Transverse colon (tissue), 4 donors: ENCODE measurements at places on chromosomes 2 and 18. TPM values are rescaled to one million over a fixed set of nuclear protein-coding genes. Genes with fewer than 3 reads are reported as not detected.
A peak's percentile ranks its signal among the peaks of the same experiment; 100 is the strongest.

DNA sequence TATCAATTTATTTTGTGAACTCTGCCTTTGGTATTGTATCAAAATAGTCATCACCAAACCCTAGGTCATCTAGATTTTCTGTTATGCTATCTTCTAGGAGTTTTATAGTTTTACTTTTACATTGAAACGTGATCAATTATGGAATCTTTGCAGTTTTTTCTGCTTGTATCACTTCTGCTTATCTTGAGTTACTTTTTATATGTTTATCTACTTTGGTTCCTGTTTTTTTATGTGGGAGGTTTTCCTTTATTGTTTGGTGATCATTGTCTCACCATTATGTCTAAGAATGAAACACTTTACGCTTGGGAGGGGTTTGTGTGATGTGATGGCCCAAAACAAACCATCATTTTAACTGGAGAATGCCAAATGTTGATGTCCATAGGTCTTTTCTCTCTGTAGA is 261.2 kb downstream of the SPAG16 start:
- no peak for DNase-seq

DNA sequence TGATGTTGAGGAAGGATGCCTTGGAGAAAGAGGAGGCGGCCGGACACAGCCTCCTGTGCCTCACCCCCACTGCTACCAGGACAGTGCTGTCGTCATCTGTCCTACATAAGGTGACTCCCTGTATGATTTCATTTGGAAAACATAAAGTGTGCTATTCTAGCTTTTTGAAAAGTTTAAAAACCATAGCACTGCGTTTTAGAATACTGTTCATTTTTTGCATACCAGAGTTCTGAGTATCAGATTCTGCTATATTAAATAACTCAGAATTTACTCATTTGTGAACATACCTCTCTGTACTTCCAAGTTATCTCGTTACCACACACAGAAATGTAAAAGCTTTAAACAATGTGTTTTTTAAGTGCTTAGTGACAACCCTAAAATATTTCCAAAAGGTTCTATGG is 302.9 kb downstream of the LRRTM1 start:
- no peak for DNase-seq

- no peak for DNase-seq
Observed at GRCh38 chr2:196565982-196566381, 73.5 kb upstream of the CCDC150 start.

The NCKAP5 gene
- 4.1 TPM for total RNA-seq

The FARP2 gene
- 164 TPM for total RNA-seq

GRCh38 chr18:22408059-22408458 is 9.7 kb downstream of the CTAGE1 start:
- DNase-seq: no peak

GRCh38 chr18:46338205-46338604 is 234.0 kb downstream of the HAUS1 start:
- no peak for DNase-seq

DNA sequence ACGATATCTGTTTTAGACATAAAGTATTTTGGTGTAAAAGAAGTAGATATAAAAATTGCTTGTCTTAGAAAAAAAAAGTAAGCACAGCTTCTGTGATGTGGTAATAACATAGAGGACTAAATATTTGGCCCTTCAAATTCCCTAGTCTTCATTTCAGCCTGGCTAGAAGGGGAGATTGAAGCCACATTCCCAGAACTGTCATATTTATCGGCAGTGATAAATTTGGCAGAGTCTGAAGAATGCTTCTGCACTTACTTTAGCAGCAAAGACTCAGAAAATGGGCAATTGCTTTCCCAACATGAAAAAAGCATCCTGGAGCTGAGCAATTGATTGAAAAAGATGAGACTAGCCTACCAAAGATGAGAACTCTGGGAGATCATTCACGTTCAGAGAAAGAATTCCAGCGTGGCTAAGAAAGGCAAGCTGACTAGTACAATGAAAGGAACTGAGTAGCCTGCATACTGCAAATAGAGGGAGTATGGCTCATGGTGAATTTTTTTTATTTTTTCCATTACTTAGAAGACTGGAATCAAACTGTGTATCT is 278.7 kb upstream of the KLHL29 start:
- no peak for DNase-seq

The GKN2 gene
- not detected for total RNA-seq

The SLC16A14 gene
- total RNA-seq: 3.2 TPM

DNA sequence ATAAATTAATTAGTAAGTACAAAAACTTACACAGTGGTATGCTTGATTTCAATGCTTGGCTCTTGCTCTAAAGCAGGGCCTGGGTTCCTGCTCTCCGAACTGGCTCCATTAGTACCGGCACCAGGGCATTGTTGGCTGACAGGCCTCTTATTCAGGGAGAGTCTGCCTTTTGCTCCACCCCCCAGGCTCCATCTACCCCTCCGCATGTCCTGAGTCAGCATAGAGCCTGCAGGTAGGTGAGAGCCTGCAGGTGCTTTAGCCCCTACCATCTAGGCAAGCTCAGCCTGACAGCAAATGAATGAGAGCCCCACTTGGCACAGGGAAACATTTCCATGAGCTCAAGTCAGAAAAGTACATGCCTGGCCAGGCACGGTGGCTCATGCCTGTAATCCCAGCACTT is 35.1 kb upstream of the EFHD1 start:
- no peak for DNase-seq

The PRPF40A gene
- total RNA-seq: 115 TPM

- no peak for DNase-seq
Observed at GRCh38 chr18:58316396-58317342, 272.6 kb downstream of the NEDD4L start.

- DNase-seq: peak; percentile 69
Observed at GRCh38 chr2:108988796-108989713, at the start of gene EDAR. TSS of gene EDAR (minus strand) at chr2:108989220. CDS start at chr2:108931014, 58,206 bp downstream.

The SERPINB11 gene
- not detected for total RNA-seq
